ENCODE measurements at places on chromosomes 4 and X. TPM values are rescaled to one million over a fixed set of nuclear protein-coding genes. Genes with fewer than 3 reads are reported as not detected.

The CFP gene
- 0.17 TPM for total RNA-seq

The ATP1B4 gene
- not detected for total RNA-seq

The PIR gene
- total RNA-seq = 21.3 TPM

The HUWE1 gene
- 146 TPM for total RNA-seq

The CT45A3 gene
- total RNA-seq = not detected

The CYP2U1 gene
- 24.3 TPM for total RNA-seq

The MTMR8 gene
- total RNA-seq = 1.0 TPM

The SPANXD gene
- not detected for total RNA-seq

The MAP9 gene
- 12.6 TPM for total RNA-seq

The IQCM gene
- total RNA-seq = under 0.01 TPM

The SLC9A7 gene
- total RNA-seq = 22.6 TPM

The IQSEC2 gene
- total RNA-seq = 9.9 TPM

The NPY2R gene
- total RNA-seq = not detected

The GAB3 gene
- total RNA-seq = 4.1 TPM

The FAM47B gene
- total RNA-seq = not detected

The USP51 gene
- total RNA-seq = 1.3 TPM

The TMEM154 gene
- total RNA-seq = 0.50 TPM

The MAGEB4 gene
- not detected for total RNA-seq

The ODAPH gene
- not detected for total RNA-seq

The POU3F4 gene
- total RNA-seq = not detected

The AWAT1 gene
- not detected for total RNA-seq

The PTPN13 gene
- total RNA-seq = 55.2 TPM

The UGT8 gene
- not detected for total RNA-seq

The SSX7 gene
- not detected for total RNA-seq

The IRAK1 gene
- 65.9 TPM for total RNA-seq

The NLGN4X gene
- total RNA-seq = under 0.01 TPM

The SHOX gene
- not detected for total RNA-seq

The SPANXC gene
- not detected for total RNA-seq

The NAA11 gene
- total RNA-seq = not detected

The IL21 gene
- total RNA-seq = not detected

The SPANXA1 gene
- total RNA-seq = not detected

The SMIM10L2A gene
- 0.66 TPM for total RNA-seq

The NXF3 gene
- total RNA-seq = not detected

The TRIM61 gene
- 4.5 TPM for total RNA-seq

The PHEX gene
- 1.7 TPM for total RNA-seq

The TIGD4 gene
- total RNA-seq = under 0.01 TPM

The HAND2 gene
- under 0.01 TPM for total RNA-seq

The CRMP1 gene
- total RNA-seq = 0.33 TPM

The COX7B2 gene
- total RNA-seq = not detected
